ENCODE measurements at places on chromosomes 3 and 15.

DNA sequence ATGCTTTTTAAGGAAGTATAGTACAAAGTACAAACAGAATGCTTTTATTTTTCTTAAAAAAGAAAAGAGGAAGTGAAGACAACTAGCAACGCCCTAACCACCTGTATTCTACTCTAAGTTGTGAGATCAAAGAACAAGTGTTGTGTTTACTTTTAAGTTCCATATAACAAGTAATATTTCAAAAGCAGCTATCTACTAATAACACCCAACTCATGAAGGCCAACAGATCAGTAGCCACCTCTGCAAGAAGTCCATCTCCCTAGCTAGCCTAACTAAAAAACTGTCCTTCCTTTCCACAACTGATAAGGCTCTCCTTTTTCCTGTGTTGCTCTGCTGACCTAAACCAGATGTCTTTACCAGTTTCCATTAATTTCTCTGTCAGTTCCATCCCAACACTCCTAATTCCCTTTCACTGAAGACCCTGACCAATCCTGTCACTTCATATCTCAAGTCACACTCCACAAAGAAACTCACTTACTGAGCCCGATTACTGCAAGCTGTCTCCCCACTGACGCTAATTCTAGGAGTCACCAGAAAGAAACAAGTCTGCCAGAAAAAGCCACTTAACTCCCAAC lies 26.9 kb downstream of the PHC3 start:
- no peak for DNase-seq

- no peak for DNase-seq
These were observed 3.7 kb downstream of the EOGT start for GRCh38 chr3:69009559-69010410.

DNA sequence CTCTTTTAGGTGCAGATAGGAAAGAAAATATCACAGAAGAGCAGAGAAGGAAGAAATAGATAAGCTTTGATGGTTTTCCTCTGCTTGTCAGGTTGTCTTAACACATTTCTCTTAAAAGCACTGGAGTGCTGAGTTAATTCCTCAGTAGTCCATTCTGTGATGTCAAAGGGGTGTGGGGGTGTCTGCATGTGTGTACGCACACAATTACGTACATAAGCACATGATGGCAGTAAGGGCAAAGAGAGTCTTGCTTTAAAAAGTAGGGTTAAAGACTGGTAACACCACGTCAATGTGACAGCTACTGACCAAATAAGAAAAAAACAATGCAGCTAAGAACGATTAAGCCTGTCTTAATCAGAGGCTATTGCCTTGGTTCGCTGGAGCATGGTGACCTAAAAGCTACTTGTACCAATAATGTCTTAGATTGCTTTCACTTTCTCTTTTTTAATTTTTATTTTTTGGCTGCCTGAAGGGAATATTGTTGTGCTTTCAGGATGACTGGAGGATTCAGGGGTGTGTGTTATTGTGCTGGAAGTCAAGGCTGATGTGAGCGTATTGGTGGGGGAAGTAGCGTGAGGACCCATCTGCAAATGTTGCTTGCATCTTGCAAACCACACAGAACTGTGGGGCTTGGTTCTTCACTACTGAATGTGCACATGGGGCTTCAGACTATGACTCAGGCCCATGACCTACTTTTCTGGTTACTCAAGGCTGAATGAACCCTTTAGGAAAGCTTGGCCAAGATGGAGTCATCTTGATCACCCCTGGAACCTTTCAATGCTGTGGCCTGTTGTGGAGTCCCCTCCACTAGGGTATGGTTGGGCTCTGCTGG lies 417.8 kb upstream of the TPM1 start:
- DNase-seq = no peak

DNA sequence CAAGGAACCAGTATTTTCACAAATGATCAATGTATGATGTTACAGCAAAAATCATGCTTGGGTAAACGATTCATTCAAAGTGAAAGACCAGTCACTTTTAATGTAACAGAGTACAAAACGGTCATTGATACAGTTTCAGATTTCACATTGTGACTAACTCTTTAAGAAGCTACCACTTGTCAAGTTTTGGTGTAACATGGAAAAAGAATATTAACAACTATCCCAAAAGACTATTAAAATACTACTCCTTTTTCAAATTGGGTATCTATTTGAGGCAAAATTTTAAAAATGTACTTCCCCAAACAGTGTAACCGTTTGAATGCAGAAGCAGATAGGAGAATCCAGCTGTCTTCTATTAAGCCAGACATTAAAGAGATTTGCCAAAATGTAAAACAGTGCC lies 31.7 kb downstream of the AKAP13 start:
- DNase-seq = no peak

- DNase-seq = no peak
These were observed 309.3 kb upstream of the PLSCR5 start for GRCh38 chr3:146914409-146914808.

Measured in CD4-positive, alpha-beta T cell treated with Interleukin-21 for 1 hour (primary cell).